ENCODE measurements at places on chromosomes 12 and 14.

DNA sequence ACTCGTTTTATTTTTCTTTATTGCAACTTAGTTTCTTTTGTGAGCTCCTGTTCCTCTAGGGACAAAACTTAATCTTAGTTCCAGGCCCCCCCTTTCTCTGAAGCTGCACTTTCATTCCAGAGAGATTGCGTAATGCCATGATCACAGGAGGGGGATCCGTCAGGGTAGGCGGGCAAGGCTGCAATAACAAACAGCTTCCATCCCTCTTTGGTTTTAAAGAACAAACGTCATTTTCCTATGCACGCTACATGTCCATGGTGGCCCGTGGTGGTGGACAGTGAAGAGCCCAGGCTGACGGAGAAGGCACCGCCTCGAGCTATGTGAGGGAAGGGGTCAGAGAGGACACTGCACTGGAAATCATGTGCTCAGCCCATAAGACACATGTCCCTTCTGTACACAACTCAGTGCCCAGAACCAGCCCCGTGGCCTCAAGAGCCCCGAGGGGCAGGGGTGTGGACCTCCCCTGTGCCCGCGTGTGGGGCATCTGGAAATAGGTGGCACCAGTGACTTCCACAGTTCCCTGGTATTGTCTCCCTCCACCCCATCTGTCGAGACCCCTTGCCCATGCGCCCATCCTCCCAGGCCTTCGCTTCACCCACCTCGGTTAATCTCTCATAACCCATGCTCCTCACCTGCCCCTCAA lies 161.4 kb downstream of the ADGRD1 start:
- no peak for DNase-seq

GRCh38 chr14:31492759-31493498 lies 5.1 kb upstream of the GPR33 start:
- no peak for DNase-seq

GRCh38 chr14:91402348-91402747 lies 15.3 kb downstream of the CCDC88C start:
- DNase-seq: no peak

DNA sequence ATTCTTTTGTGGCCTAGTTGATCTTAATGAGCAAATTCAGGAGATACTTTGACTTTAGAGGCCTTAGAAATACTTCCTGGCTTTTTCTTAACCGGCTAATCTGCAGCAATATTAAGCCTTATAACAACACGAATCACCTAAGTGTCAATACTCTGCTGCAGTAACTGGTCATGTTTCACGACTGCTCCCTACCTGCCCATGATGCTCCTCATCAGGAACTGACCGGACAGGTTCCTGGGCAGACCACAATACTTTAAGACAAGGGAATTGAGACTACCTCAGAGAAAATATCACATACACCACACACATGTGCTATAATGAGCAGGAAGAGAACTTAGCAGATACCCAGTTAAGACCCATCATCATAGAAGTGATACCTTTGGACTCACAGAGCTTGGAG lies 211.9 kb upstream of the BMP4 start:
- DNase-seq: no peak

DNA sequence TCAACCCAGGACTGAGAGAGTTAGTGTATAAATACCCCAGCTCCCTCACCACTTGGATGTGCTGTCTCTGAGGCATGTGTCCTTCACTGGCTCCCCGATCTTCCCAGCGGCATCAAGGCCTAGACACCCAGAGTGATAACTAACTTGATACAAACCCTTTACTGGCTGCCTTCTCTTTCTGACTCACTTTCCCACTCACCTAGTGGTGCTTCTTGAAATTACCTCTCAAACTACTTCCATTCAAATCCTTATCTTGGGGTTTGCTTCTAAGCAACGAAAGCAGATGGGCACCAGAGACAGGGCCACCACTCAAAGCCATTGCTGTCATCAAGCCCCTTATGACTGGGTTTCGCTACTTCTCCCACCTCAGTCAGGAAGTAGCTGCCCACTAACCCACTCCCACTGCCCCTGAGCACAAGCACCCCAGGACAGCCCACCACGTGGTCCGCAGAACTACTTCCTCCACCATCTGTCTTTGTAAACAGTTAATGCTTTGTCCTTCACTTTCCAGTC lies 17.2 kb downstream of the ZFP36L1 start:
- DNase-seq: no peak

- DNase-seq: no peak
Observed at GRCh38 chr12:91361864-91362263, 179.2 kb upstream of the DCN start.

DNA sequence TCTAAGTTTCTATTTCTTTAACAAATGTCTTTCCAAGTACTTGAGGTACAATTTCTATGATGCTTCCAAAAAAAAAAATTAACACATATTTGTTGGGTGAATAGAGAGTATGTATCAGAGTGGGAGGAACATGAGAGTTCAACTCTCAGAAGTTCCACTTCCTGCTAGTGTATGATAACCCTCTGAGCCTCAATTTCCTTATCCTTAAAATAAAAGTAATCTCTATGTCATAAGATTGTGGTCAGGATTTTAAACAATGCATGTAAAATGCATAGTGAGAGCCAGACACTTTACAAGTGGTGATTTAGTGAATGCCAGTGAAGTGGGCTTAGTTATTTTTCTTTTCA lies 270.3 kb upstream of the AMIGO2 start:
- DNase-seq: no peak

- no peak for DNase-seq
Observed at GRCh38 chr14:28365510-28365909, 401.1 kb upstream of the FOXG1 start.

Measured in colonic mucosa (tissue), 4 donors.